Fibroblast of skin of abdomen (primary cell): ENCODE measurements at places on chromosomes 1 and 21.

DNA sequence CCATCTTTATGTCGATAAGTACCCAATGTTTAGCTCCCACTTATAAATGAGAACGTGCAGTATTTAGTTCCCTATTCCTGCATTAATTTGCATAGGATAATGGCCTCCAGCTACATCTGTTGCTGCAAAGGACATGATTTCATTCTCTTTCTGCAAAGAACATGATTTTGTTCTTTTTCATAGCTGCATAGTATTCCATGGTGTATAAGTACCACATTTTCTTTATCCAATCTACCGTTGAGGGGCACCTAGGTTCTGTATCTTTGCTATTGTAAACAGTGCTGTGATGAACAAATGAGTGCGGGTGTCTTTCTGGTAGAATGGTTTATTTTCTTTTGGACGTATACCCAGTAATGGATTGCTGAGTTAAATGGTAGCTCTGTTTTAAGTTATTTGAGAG, 63.0 kb downstream of the HLX start:
- DNase-seq, result no peak

DNA sequence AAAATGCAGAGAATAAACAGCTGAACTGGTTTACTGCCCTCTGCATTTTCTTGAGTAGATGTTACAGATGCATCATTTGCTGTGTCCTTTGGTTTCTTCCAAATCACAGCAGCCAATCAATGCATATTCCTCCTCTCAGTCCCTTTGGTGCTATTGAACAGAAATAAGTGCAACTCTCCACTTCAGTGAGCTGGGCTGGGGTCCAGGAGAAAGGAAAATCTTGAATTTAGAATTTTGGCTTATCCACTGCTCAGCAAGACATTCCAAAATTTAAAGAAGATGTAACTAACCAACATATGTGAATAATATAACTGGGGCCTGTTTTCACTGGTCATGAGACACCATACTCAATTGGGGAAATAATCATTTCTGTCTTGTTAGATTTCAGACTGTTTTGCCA, 39.2 kb downstream of the PRMT6 start:
- no peak for DNase-seq

DNA sequence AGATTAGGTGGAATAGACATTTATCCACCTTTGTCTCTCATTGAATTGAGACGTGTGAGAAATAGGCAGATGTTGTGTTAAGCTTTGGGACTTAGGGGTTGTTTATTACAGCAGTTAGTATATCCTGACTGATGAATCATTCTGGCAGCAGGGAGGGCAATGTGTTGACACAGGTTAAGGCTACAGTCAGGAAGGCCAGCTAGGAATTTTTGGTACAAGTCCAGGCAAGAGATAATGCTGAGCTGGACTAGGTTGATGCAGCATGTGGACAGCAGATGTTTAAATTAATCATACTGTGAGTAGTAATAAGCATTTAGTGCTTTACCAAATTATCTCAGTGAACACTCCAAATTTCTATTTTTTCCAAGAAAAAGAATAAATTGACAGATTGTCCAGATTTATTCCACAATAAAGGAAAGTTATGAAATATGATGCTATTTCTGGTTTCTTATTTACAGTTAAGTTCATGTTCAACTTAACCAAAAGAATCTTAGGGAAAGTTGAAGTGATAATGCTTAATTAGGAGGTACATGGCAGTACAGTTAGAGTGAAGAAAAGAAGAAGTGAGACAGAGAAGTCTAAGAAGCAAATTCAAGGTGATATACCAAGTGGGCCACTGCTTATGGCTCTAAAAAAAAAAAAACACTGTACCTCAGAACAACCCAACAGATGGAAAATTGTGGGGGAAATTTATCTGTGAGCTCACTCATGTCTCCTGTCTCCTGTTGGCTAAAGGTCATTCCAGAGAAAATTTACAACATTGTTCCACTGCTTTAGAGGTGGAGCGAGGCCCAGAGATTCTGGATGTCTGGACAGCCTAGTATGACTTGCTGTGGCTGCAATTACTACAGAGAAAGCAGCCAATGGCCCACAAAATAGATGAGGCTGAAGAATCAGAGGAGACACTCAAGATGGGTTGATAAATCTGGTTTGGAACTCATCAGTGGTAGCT, 102.7 kb upstream of the C21orf91 start:
- DNase-seq, result peak; percentile 91

GRCh38 chr1:89942825-89943658, 51.9 kb upstream of the ZNF326 start:
- DNase-seq, result peak; percentile 18

DNA sequence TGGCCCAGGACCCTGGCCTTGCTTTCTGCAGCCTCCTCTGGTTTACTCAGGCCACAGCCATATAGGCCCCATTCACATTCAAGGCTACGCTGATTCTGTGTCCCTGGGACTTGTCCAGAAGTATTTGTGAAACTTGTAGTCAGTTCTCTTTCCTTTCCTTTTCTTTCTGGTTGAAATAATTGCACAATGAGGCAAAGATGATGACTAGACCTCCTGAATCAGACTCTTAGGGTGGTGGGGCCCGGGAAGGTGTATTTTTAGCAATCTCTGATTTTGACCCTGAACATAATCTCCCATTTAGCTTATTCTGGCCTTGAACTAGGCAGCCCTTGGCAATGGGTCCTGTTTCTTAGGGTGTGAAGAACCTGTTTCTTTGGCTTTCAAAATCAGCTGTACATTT, 39.9 kb downstream of the STUM start:
- DNase-seq, result no peak

GRCh38 chr1:21165076-21165475, 11.6 kb downstream of the EIF4G3 start:
- DNase-seq, result no peak

- peak; percentile 4 for DNase-seq
These were observed 18.5 kb downstream of the NTMT2 start for GRCh38 chr1:170164103-170164763.

DNA sequence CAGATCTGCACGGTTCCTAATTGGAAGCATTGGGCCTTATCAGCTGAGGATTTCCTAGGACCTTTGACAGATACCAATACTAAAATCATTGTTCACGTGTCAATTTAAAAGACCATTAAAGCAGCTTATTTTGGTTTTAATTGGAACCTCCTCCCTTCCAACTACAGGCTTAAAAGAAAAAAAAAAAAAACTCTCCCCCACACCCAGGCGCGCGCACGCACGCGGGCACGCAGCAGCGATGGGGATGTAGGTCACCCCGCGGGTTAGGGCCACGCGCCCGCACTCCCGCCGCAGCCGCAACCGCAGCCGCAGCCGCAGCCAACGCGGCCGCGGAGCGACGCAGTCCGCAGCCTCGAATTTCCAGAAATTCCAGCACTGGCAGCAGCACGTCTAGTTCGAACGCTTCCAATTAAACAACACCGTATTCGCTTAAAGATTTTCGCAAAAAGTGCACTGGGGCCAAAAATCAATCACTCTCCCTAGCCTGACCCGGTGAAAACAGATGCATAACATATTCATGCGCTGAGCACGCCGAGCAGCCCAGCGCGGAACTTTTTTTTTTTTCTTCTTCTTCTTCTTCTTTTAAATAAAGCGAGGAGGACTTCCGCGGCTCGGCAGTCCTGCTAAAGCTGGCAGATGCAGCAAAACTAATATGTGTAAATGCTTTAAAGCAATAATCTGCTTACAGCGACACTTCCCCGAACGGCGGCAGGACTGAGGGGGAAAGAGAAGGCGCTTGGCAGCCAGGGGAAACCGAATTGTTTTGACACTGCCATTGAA, 13.3 kb upstream of the BARHL2 start:
- peak; percentile 18 for DNase-seq

DNA sequence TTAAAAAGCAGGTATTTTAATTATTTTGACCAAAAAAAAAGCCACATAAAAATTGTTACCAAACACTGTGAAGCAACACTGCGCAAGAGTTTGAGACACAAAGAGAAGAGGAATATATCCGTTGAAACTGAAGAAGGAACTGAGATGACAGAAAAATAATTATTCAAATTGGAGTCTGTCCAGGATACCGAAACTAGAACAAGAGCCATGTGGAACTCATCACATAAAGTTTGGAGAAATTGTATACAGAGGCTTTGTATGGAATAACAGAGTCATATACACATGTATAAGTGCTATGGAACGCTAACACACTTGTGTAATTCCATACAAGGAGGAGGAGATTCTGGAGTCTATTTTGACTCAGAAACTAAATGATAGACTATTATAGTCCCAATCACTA, 675.1 kb upstream of the ADGRL2 start:
- peak; percentile 81 for DNase-seq

- no peak for DNase-seq
These were observed 846 bp upstream of the PER3 start for GRCh38 chr1:7783178-7783711.

- peak; percentile 41 for DNase-seq
These were observed 3.3 kb upstream of the IL23R start for GRCh38 chr1:67162954-67163353.

DNA sequence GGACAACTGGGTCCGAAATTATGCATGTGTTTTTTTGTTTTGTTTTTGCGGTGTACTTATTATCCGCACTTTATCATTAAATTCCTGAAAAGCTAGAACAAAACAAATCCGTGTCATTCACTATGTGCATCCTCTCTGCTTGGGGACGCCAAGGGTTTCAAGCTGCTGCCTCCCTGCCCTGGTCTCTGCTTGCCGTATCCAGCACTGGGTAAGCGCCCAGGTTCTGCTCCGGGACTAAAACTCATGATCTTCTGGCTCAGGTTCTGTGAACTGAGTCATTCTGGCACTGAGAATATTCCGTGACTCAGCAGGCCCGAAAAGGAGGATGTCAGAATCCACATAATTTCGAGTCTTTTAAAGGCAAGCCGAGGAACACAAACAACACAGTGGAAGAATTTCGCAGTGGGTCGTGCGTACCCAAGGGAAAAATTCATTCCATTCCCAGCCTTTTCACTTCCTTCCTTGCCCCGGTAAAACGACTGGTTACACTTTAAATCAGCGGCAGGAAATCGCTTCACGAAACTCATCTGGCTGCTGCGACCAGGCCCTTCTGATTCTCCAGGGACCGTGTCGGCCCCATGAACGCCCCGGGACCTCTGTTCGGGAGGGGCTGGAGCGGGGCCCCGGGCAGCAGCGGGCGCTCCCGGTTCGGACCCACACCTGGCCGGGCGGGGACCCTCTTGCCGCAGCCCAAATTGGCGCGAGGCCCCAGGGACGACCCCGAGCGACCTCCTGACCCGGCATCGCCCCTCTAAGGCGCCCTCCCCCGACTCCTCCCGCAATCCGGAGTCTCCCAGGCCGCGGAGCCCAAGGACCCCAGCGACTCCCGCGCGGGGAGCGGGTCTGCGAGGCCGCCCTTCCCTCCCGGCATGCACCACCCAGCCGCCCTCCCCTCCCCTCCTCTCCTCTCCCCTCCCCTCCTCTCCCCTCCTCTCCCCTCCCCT, 746 bp upstream of the LAMC1 start:
- peak; percentile 98 for DNase-seq

DNA sequence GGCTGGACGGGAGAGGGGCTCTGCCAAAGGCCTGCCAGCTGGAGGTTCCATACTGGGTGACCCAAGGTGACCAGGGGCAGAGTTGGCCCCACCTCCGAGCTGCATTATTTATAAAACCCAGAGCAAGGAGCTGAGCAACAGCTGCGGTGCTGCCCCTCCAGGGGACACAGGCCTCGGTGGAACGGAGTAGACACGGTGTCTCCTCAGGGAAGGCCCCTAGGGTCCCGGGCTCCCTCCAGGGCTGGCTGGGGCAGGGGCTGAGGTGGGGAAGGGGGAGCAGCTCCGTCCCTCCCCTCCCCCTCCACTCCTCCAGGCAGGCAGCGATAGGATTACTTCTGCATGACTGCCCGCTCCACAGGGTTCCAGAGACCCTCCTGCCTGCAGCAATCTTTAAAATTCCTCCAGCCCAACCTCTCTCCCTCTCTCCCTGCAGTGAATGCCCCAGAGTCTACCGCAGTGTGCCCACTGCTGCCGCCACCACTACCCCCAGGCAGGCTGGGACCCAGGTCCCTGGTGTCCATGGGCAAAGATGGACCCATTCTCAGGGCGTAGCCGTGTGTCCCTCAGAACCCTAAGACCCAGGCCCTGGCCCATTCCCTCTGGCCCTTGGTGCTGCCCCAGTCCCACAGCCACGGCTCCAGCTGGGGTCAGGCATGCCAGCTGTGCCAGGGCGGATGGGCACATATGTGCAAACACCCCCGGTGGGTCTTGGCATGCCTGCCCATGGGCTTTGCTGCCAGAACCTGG, 10.8 kb downstream of the AHDC1 start:
- DNase-seq, result no peak

DNA sequence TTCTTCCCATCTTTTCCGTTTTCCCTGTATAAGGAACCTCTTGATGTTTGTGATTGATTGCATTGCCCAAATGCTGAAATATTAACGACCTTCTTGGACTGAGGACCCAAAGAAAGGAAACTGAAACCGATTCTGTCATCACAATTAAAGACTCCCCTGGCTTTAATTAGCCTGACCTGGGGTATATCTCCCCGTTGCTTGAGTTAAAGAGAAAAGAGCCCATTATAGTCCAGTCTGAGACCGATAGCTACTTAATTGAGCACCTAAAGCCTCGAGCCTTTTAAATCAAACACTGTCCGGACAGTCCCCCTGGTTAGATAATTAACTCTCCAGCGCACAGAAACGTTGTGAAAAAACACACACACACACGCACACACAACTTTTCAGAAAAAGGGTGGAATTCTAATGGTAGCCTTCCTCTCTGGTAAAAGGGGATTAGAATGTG, 8.0 kb downstream of the LMO4 start:
- DNase-seq, result no peak

DNA sequence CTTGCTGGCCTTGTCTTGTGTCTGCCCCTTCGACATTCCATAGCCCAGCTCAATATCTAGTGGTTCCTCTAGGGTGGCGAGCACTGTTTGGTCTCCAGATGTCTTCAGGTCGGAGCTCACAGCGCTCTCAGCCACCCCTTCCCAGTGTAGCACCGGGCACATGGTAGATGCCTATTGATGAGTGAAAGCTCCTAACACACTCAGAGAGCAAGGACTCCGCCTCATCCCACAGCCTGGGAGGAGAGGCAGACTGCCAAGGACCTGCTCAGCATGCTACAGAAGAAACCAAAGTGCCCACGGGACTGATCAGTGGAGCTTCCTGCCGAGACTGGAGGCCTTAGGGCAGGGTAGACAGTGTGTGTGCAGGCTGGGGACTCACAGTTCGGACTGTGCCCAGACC, 10.9 kb downstream of the PCSK9 start:
- DNase-seq, result peak; percentile 67

- DNase-seq, result peak; percentile 17
These were observed 35.6 kb downstream of the SMYD2 start for GRCh38 chr1:214316593-214316992.

GRCh38 chr1:24955161-24955560, 25.1 kb upstream of the RUNX3 start:
- DNase-seq, result peak; percentile 59

- DNase-seq, result no peak
These were observed 3.9 kb downstream of the ARHGEF2 start for GRCh38 chr1:155974208-155975115.

- peak; percentile 70 for DNase-seq
These were observed 77.3 kb upstream of the BCAR3 start for GRCh38 chr1:93758842-93759515.

- no peak for DNase-seq
These were observed 1768.7 kb downstream of the BRINP3 start for GRCh38 chr1:188708795-188709535.

DNA sequence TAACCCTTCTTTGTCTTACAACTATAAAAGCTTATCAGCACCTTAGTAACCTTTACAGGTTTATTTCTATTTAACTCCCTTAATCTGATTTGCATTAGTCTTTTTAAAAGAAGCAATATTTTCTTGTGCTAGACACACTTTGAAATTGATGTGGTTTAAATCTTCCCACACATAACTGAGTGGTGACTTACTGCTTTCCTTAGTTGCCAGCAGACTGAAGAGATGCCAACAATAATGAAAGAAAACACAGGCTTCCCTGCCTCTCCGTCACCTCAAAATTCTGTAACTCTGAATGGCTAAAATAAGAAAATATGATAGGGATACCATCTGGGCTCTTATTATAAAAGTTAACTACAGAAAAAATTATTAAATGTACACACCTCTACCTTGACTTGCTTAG, 196.8 kb downstream of the PTBP2 start:
- DNase-seq, result peak; percentile 65
